ENCODE measurements at places on chromosomes 11 and 22.
A peak's percentile ranks its signal among the peaks of the same experiment; 100 is the strongest.

- DNase-seq, result no peak
Observed at GRCh38 chr11:57230791-57231538, 6.1 kb downstream of the APLNR start.

GRCh38 chr11:60734279-60734678, 9.8 kb downstream of the MS4A18 start:
- no peak for DNase-seq

- DNase-seq, result no peak
Observed at GRCh38 chr11:35232891-35233330, 93.9 kb downstream of the CD44 start.

GRCh38 chr22:45740236-45740635, 68.6 kb downstream of the ATXN10 start:
- no peak for DNase-seq

DNA sequence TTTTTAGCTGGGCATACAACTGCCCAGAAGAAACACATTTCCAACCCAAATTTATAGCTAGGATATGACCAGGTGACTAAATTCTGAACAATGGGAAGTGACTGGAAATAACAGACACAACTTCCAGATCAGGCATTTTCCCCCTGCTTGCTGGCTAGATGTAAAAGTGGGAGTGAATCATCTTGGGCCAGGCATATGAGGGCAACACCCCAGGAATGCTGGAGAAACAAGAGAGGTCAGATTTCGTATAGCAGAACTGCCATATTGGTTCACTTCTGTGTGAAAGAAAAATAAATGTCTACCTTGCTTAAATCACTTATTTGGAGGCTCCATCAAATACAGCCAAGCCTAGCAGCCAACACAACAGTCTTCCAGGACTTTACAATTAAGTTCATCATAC, 7.4 kb downstream of the ATL3 start:
- DNase-seq, result no peak

GRCh38 chr22:37340331-37341262, 58.3 kb downstream of the CYTH4 start:
- DNase-seq, result peak; percentile 72

- no peak for DNase-seq
Observed at GRCh38 chr22:48100685-48101417, 1338.4 kb downstream of the TBC1D22A start.

DNA sequence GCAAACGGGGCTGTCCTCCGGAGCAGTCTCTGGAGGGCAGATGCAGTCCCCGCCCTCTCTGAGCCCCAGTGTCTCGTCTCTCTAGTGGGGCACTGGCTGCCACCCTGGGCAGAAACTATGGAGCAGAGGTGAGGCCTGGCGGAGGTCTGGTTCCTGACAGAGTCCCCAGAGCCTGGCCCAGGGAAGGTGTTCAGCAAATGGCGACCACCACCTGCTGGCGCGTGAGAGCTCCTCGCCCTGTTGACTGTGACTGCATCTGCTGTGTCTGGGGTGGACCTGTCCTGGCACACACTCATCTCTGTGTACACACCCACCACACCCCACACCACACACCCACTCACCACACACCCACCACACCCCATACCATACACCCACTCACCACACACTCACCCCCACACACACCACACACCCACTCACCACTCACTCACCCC, 18.3 kb upstream of the TTLL12 start:
- no peak for DNase-seq

GRCh38 chr11:95512177-95512576, 277.4 kb downstream of the FAM76B start:
- no peak for DNase-seq

DNA sequence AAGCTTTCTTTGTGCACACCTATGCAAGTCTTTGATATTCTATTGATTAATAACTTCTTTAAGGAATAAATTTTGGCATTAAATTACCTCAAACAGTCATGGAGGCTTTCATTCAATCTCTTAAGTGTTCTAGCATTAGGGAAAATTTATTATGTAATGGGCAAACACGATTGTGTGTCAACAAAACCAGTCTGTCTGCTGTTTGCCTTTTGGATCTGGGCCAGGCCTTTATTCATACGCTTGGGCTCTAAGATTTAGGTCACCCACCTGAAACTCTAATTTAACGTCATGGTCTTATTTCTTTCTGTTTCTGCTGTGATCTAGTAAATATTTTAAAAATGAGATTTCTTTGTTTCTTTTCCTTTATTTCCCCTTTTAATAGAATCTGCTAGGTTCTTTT, 1270.6 kb downstream of the LRRC4C start:
- DNase-seq, result peak; percentile 5

GRCh38 chr11:66856496-66857233, at the start of gene LRFN4:
Gene LRFN4 (plus strand): TSS chr11:66857064. CDS start chr11:66857745, 681 bp downstream.
- DNase-seq, result no peak

GRCh38 chr22:32218470-32218869, 13.6 kb upstream of the RFPL2 start:
- no peak for DNase-seq

GRCh38 chr11:74672956-74673692, 58.1 kb downstream of the CHRDL2 start:
- DNase-seq, result no peak

DNA sequence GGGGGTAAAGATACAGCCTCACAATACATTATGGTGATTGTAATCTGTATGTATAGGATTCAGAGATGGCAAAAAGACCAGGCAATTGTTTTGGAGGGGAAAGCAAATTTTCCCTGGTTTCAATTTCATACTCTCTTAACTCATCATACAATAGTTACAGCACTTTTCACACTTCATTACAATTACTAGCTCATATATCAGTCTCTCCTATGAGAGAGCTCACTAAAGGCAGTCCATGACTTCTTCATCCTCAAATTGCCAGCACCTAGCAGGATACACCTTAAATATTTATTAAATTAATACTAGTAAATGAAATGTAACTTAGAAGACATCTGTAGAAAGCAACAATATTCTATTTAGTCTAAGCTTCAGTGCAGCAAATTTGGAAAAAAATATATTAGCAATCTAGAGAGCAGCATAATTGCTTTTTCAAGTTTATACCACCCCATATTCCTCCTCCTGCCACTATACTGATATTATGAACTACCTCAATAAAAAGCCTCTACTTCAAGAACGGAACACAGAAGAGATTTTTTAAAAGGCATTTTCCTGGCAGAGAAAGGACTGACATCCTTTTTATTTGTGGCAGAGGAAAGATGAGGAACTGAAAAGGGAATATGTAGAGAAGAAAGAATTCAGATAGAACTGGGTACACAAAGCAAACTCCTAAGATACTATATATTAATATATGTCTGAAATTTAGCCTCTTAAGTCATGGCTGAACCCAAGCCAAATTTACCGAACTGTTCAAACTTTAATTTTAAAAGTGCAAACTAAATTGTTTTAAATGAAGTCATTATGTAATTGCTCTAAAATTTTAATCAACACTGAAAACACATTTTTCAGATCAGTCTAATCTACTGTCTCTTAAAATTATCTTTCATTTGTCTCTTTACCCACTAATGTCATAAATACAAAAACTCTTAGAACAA, 27.7 kb downstream of the PICALM start:
- no peak for DNase-seq

GRCh38 chr11:24934733-24935439, 438.0 kb downstream of the LUZP2 start:
- DNase-seq, result no peak

- DNase-seq, result no peak
Observed at GRCh38 chr11:47406896-47407745, 1.3 kb upstream of the SLC39A13 start.

DNA sequence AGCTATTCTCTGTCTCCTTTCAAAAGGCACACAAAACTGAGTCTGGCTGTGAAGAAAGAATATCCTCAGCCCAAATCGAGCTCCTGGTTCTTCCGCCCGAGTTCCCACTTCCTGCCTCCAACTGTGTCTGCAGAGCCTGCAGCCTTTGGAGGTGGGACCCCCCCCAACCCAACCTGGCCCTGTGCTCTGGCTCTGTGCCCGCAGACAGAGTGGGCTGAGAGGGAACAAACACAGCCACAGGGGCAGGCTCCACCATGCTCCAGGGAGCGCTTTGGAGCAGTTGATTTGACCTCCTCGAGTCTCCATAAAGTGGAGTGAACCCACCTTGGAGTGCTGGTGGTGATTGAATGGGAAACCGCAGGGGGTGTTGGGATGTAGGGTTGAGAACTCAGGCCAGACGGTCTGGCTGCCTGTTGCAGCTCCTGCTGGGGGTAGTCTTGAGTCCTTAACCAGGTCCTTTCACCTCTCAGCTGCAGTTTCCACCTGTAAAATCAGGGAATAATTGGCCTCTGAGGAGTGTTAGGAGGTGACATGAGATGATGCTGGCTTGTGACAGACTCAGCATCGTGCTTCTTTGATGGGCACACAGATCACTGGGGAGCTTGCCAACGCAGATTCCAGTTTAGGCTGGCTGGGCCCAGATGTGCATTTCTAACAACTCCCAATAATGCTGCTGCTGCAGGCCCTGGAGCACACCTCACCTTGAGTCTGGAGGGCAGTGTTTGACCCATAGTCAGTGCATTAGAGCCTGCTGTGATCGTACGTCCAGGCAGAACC, 11.4 kb downstream of the DAGLA start:
- peak; percentile 69 for DNase-seq

DNA sequence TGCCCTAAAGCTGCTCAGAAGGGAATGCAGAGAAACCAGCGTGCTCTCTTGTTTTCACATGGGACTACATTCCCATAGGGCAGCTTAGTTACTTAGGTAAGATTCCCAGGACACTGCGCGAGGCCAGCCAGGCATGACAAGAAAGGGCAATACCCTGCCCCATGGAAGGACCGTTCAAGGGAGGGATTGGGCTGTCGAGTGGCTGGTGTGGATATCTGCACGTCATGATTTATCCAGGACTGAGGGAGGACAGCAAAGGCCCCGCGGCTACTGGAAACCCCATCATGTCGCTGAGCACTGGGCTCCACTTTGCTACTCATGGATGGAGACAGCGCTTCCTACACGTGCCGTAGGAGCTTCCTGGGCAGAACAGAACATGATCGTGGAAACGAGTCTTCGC, 169.4 kb downstream of the OPCML start:
- no peak for DNase-seq

DNA sequence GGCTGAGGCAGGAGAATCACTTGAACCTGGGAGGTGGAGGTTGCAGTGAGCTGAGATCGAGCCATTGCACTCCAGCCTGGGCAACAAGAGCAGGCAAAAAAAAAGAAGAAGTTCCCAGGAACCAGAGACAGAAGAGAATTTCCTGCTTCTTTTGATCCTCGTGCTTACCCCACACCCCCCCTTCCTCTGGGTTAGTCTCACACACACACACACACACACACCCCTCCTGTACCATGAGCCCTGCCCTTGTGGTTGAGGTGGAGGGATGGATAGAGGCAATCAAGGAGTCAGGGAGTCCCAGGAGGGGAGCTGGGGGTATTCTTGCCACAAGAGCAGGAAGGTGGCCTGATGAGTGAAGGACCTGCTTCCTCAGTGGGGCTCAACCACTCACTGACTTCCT, 4.1 kb upstream of the UBE2L6 start:
- no peak for DNase-seq

DNA sequence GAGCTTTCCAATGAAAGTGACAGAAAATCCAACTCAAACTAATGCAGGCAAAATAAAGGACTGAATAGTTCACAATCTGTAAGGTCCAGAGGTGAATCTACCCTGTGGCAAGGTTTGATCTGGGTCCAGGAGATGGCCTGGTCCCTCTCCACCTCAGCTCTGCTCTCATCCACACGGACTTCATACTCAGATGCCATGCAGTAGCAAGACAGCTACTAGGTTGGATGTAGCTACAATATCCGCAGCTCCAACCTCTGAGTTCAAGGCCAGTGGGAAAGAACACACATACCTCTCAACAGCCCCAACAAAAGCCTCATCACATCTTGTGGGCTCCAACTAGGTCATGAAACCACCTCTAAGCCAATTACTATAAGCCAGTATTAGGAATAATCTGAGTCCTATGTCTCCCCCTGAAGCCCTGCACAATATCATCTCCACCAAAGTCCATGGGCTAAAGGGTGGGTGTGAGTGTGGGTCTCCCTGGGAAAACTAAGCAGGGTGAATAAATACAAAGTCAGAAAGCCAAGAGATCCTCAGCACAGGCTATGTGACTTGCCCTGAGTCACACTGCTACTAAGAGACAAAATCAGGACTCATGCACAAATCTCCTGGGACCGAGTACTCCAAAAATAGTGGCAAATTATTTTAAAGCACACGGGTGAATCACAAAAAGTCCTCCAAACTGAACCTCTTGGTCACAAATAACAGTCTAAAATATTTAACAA, 78.8 kb downstream of the LARGE1 start:
- DNase-seq, result no peak

- DNase-seq, result no peak
Observed at GRCh38 chr11:128894286-128894681, 3.1 kb downstream of the KCNJ5 start.

DNA sequence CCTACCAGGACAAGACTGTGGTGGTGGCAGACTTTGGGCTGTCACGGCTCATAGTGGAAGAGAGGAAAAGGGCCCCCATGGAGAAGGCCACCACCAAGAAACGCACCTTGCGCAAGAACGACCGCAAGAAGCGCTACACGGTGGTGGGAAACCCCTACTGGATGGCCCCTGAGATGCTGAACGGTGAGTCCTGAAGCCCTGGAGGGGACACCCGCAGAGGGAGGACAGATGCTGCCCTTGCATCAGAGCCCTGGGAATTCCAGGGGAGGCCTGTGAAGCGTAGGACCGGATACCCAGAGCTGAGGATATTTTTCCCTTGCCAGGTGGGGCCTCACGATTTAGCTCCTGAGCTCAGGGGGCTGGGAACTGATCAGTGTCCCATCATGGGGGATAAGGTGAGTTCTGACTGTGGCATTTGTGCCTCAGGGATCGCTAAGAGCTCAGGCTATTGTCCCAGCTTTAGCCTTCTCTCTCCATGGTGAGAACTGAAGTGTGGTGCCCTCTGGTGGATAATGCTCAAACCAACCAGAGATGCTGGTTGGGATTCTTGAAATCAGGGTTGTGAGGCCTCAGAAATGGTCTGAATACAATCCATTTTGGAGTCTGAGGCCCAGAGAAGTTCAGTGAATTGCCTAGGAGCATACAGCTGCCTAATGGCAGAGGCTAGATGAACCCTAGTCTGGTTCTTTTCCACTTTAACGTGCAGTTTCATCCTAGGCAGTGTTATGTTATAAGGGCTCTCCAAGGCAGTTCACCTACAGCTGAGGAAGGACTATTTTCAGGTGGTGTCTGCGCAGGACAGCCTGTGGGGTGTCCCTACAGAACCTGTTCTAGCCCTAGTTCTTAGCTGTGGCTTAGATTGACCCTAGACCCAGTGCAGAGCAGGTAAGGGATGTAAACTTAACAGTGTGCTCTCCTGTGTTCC, 19.5 kb downstream of the PIK3IP1 start:
- DNase-seq, result no peak

DNA sequence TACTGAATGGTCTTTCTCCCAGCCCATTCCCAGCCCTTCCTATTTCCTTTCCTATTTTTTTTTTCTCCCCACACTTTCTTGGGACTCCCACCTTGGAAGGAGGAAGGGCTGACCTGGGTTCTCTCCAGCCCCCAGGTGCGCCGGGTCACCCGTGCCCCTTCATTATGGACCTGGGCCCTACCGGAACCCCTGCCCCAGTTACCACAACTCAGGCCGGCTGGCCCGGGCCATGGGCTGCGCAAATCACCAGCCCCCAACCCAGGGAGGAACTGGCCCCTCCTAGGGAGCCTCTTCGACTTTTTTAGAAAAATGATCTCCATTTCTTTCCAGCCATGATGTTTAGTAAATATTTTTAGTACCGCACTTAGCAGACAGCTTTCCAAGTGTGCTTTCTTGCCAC, 62.2 kb downstream of the MORC2 start:
- DNase-seq, result no peak

GRCh38 chr22:38653741-38654140, 2.5 kb downstream of the FAM227A start:
- DNase-seq, result no peak

All from NCI-H187 (cell line).